ENCODE measurements at places on chromosomes 4 and X. TPM values are rescaled to one million over a fixed set of nuclear protein-coding genes. Genes with fewer than 3 reads are reported as not detected.

GRCh38 chrX:68665502-68665901, 18.0 kb downstream of the STARD8 start:
- no peak for DNase-seq

Gene MTNR1A
- polyA plus RNA-seq, result 1.9 TPM

Gene VCX2
- polyA plus RNA-seq, result not detected

Gene PLXNB3
- 1.6 TPM for polyA plus RNA-seq

Gene FRG2
- not detected for polyA plus RNA-seq

Gene C4orf51
- polyA plus RNA-seq, result not detected
